Activated T-cell treated with anti-CD3 and anti-CD28 coated beads for 48 hours (primary cell): ENCODE measurements at places on chromosomes 7 and 10.

GRCh38 chr10:56623064-56623463 is 262.0 kb upstream of the ZWINT start:
- no peak for DNase-seq

DNA sequence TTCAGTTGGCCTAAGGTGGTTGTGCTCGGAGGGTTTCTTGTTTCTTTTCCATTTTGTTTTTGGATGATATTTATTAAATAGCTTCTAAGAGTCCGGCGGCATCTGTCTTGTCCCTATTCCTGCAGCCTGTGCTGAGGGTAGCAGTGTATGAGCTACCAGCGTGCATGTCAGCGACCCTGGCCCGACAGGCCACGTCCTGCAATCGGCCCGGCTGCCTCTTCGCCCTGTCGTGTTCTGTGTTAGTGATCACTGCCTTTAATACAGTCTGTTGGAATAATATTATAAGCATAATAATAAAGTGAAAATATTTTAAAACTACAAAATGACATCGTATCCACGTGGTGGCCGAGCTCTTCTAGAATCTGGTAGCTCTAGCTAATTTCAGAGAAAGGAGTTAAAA is 20.4 kb downstream of the GATA3 start:
- no peak for DNase-seq

- DNase-seq, result no peak
Measured at GRCh38 chr7:25122373-25122772, 2.7 kb downstream of the CYCS start.

- DNase-seq, result no peak
Measured at GRCh38 chr10:118516716-118517115, 78.7 kb downstream of the PRLHR start.

GRCh38 chr10:3850999-3851937 is 66.3 kb upstream of the KLF6 start:
- DNase-seq, result no peak

DNA sequence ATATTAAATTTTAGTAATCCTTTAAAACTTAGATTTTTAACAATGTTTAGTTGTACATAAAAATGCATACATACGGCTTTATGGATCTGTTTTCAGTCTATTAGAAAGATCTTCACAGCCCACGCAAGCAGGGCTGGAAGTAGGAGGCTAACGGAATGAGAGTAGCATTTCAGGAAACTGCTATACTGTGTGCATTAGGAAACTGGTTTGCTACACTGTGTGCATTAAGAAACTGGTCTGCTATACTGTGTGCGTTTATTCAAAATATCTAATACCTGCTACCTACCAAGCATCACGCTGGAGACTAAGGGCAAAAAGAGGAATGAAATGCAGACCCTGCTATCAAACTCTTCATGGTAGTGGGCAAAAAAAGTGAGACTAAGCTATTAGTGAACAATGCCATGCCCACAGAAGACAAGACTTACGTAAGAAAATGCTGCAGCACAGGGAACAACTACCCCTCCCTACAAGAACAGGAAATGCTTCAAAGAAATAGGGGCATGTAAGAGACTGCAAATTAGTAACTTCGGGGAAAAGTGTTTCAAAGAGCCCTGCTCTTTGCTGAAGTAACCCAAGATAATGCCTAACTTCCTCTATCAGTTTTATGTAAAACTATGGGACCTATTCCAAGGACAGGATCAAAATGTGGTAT is 11.3 kb downstream of the RAB11FIP2 start:
- no peak for DNase-seq

GRCh38 chr7:155372782-155373358 is 75.2 kb downstream of the INSIG1 start:
- no peak for DNase-seq

- DNase-seq, result peak; percentile 47
Measured at GRCh38 chr10:30534465-30535144, 94.9 kb downstream of the LYZL2 start.

- DNase-seq, result no peak
Measured at GRCh38 chr7:159027789-159028507, 116.7 kb downstream of the VIPR2 start.

GRCh38 chr7:159036916-159037605 is 107.6 kb downstream of the VIPR2 start:
- no peak for DNase-seq

- no peak for DNase-seq
Measured at GRCh38 chr10:86538547-86538946, 17.0 kb upstream of the WAPL start.

GRCh38 chr7:128388145-128388485 is 21.7 kb downstream of the IMPDH1 start:
- no peak for DNase-seq

GRCh38 chr10:91788527-91788926 is 9.7 kb upstream of the TNKS2 start:
- no peak for DNase-seq

DNA sequence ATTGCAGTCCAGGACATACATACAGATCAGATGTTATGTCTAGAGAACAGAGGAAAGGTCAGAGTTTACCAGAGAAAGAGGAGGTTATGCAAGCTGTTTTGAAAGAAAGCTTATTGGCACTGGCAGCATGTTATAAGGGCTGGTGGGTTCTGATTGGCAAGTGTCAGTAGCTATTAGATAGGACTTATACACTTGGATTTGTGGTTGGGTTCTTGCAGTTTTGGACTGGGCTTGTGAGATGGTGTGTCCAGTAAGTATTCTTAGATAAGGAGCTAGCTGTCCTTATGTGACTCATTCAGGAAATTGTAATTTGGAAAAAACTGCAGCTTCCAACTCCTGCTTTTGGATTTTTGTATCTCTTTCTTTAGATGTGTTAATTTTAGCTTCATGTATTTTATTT is 130.7 kb upstream of the NAMPT start:
- no peak for DNase-seq

GRCh38 chr10:1626835-1627234 is 110.5 kb downstream of the ADARB2 start:
- no peak for DNase-seq

DNA sequence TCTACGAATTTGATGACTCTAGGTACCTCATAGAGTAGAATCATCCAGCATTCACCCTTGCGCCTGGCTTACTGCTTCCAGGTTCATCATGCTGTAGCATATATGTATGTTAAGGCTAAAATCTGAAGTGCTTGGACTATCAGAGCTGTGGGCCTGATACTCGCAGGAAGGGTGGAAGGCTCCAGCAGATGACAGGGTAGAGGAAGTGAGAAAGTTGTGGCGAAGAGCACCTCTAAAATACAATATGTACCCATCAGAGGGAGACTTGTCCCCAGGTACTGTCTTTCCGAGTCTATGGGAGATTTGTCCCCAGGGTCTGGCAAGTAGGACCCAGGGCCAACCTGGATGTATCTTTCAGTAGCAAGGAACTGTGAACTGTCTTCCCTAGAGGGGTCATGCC is 48.1 kb upstream of the PLEKHA1 start:
- DNase-seq, result no peak

GRCh38 chr10:122232769-122233168 is 38.3 kb upstream of the BTBD16 start:
- no peak for DNase-seq

DNA sequence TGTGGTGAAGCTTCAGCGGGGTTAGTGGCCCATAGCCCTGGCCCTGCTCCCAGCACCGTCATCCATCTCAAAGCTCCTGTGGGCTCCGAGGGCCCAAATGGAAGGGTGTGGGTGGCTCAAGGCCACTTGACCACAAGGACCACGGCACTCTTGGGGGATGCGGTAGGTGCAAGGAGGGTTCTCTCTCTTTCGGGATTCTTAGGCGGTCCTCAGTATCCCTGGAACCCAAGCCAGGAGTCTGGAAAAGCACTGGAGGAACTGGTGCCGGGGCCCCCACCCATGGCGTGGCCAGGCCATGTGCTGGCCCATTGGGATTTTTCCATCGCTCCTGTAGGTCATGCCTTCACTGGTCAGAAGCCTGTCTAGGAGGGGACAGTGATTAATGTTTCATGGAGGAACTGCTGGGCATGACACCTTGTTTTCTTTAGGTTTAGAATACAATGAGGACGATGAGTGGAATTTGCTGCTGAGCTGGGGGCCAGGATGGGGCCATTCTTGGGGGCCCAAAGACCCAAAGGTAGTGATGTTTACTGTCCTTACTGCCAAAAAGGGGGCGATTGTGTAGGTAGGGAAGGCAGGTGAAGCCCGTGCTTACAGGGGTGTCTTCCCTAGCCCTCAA is 16.7 kb downstream of the AQP1 start:
- no peak for DNase-seq

GRCh38 chr7:142855114-142855743 is 353 bp downstream of the EPHB6 start:
- no peak for DNase-seq

- DNase-seq, result no peak
Measured at GRCh38 chr10:114607358-114607998, 50.6 kb downstream of the ABLIM1 start.

- no peak for DNase-seq
Measured at GRCh38 chr7:95412075-95412474, 15.9 kb upstream of the PON3 start.

DNA sequence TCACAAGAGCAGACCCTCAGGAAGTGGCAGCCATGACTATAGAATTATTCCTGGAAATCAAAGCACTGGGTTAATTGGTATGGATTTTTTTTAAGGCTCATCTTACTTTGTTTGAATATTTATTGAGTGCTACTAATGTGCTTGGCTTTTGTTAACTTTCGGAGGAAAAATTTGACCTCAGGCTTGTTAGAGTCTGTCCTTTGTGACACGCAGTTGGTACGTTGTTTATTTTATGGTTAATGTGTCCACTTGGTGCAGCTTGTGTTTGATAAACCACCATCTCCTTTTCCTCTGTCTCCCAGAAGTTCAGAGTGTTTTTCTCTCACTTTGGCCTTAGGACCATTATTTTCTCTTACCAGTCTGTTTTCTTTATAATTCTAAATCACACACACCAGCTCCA is 268.6 kb downstream of the SDK1 start:
- no peak for DNase-seq
